ENCODE measurements at places on chromosomes 2 and 18.
A peak's percentile ranks its signal among the peaks of the same experiment; 100 is the strongest.

DNA sequence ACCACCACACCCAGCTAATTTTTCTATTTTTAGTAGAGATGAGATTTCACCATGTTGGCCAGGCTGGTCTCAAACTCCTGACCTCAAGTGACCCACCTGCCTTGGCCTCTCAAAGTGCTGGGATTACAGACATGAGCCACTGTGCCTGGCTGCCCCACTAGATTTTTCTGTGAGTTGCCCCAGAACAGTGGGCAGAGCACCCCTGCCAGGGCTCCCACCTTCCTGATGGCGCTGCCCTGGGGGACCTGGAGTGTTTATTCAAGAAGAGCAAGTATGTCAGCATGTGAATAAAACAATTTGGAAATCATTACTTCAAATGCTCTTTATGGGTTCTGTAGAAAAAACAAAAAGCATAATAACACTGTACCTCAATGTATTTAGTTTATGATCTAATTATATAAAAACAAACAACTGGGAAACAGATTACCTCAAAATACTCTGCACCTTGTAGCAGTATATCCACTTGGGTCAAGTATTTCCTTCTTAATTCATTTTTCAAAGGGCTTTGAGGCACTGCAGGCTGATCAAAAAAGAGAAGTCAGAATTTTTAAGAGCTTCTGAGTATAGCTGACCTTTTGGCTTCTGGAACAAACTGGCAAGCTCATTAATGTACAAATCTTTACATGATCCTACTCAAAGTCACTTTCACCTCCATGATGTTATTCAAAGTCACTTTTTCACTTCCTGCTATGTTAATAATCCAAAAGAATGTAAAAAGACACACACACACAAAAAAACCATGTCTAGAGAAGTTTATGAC is 8.9 kb downstream of the HJURP start:
- no peak for DNase-seq

DNA sequence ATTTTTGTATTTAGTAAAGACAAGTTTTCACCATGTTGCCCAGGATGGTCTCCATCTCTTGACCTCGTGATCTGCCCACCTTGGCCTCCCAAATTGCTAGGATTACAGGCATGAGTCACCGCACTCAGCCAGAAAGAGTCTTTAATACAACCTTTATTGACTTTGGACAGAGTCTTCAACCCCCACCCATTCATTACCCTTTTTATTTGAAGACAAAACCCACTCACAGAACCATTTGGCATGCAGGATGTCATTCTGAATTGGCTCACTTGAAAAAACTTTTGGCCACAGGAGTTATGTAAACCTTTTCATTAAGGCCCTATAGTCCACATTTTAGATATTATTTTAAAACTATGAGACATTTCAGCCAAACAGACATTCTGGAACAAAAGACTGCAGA is 217.9 kb upstream of the RND3 start:
- DNase-seq: peak; percentile 22

GRCh38 chr2:127199223-127199622 is 20.9 kb downstream of the CYP27C1 start:
- DNase-seq: no peak

DNA sequence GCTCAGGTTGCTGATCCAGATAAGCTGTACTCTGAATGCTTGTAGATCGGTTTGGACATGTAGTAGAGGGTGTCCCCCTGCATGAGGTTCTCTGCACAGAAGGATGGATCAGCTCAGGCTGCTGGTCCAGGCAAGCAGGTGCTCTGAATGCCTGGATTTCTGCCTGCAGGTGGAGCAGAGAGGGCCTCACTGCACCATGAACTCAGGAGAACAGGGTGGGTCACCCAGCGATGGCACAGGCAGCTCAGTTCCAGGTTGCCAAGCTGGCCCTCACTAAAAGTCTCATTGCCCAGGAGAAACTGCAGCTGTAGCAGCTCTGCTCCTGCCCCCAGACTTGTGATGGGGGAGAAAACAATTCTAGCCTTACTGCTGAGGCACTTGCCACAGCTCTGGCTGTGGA is 491.8 kb downstream of the XIRP2 start:
- DNase-seq: no peak

GRCh38 chr18:75377926-75378325 is 49.6 kb downstream of the SMIM21 start:
- DNase-seq: no peak

DNA sequence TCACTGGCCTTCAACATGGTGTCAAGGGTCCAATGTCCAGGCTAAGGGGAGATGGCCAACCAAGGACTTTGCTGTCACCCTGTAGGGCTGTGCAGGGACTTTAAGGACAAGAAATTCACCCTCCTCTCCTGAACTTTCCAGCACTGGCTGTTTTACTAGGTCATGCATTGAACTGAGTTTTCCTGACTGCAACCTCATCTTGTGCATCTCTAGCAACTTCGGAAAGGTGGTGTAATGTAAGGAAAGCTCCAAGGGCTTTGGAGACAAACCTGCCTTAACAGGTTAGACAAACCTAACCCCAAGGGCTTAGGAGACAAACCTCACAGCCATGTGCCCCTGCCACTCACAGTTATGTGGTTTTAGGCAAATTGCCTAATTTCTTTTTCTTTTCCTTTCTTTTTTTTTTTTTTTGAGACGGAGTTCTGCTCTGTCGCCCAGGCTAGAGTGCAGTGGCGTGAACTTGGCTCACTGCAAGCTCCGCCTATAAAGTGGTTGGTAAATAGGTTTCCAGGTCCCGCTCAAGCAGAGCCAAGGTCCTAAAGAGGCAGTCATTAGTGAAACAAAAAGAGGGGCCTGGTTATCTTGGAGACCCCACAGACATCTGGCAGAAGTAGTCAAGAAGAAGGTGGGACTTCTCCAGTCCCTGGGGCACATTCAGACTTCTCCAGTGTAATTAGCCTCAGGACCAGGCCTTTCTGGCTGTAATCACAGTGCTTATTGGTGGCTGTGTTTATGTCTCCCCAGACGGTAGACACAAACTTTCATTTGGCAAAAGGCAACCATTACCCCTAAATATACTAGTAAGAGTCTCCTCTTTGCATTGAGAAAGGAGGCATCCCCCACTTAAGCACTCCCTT is 37.6 kb upstream of the PMAIP1 start:
- DNase-seq: no peak

Data from fibroblast of upper back skin (primary cell).